ENCODE measurements at places on chromosomes 12 and 14.

DNA sequence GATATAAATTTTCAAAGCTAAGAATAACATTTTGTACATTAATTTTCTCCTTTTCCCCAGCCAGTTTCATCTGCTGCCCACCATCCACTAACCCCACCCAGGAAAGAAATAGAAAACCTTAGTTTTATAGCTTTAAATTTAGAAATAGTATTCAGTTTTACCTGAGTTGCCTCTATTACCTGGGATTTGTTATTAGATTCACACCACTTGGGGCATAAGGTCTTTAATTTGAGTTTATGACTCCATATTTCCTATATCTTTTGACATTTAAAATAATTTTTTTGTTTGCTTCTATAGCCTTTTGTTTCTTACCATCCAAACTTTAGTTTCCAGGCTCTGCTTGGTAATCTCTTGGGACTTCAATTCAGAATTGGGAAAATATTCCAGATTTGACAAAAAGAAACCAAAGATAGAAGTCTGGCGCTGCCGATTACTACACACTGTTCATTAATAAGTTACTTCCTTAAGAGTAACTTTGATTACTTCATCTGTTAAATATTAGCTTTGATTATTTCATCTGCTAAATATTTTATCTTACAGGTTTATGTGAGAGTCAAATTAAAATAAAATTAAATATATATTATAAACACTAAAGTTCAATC lies 485.5 kb upstream of the FOXG1 start:
- DNase-seq = no peak

GRCh38 chr14:57382283-57382682 lies 8.1 kb upstream of the NAA30 start:
- DNase-seq = peak; percentile 37

- DNase-seq = no peak
These were observed 1066.5 kb downstream of the TMTC2 start for GRCh38 chr12:83753205-83753604.

GRCh38 chr14:52878469-52878868 lies 72.4 kb downstream of the FERMT2 start:
- DNase-seq = no peak

- no peak for DNase-seq
These were observed 18.0 kb upstream of the OR4K5 start for GRCh38 chr14:19902409-19902808.

DNA sequence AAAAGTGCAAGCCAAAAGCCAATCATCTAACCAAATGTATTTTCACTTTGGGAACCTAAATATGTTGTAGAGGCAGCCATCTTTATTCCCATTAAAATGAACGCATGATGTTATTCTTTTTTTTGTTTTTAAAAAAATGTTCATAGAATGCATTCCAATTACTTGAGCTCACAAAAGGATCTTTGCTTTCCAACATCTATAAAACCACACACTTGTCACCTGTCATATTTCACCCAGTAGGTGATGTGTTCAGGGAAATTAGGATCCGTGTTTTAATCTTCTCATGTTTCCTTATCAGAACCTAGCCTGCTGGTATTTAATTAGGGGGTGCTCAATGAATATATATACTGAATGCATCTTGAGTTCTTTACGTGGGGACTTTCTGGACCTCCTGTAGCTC lies 13.6 kb downstream of the TTC8 start:
- DNase-seq = no peak

DNA sequence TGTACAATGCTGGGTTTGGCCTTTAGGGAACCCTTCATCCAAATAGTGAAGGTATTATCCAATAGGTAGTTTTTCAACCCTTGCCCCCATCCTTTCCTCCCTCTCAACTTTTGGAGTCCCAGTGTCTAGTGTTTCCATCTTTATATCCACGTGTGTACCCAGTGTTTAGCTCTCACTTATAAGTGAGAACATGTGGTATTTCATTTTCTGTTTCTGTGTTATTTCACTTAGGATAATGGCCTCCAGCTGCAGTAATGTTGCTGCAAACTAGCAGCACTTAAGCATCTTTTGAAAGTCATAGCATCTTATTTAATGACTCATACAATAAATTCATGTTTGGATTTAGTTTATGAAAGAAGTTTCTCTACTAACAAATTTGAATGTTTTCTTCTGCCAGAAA lies 442.5 kb downstream of the NELL2 start:
- no peak for DNase-seq

DNA sequence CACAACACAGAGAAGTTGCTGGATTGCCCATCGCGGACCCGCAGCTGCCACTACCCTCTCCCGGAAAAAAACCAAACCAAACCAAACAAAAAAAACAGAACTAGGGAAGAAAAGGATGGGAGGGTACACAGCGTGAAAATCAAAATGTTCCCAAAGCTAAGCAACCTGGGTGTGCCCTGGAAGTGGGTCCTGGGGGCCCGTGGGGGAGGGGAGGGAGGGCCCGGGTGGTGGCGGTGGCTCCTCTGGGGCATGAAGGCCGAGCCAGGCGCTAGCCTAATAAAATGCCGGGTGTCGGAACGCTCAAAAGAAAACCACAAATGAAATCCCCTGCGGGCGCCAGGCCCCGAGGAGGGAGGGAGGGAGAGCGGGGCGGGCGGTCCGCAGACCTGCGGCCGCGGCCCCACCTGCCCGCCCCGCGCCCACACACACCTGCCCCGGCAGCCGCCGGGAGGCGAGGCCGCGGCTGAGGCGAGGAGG lies 787 bp downstream of the HECTD4 start:
- peak; percentile 79 for DNase-seq

DNA sequence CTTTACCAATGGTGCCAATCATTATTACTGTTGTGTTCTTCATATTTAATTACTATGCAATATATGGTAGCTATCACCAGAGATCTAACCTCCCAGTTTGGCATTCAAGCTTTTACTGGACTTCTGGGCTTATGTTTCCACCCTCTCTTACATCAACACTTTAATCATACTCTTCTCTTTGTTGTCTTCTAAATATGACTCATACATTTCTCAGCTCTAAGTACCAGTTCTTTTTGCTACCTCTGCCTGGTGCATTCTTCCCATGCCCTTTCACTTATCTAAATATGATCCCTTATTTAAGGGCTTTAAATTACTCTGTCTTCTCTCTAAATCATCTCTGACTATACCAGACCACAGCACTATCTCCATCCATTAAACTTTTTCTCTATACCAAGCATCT lies 246.1 kb upstream of the CCDC196 start:
- DNase-seq = no peak

DNA sequence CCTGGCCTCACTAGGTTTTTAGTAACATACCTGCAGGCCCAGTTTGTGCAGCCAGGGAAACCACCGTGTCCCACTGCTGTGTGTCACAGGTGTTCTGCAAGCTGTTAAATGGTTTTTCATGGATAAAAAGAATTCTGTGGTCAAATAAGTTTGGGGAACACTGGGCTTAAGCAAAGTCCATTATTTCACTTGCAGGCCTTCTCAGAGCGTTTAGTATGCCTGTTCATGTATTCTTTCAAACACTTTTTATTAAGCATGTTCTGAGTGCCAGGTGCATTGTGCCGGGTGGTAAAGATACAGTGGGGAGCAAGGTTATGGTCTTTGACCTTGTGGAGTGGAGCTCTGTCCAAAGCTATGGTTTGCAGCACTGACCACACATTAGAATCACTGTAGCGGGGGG lies 7.4 kb downstream of the RNFT2 start:
- no peak for DNase-seq

DNA sequence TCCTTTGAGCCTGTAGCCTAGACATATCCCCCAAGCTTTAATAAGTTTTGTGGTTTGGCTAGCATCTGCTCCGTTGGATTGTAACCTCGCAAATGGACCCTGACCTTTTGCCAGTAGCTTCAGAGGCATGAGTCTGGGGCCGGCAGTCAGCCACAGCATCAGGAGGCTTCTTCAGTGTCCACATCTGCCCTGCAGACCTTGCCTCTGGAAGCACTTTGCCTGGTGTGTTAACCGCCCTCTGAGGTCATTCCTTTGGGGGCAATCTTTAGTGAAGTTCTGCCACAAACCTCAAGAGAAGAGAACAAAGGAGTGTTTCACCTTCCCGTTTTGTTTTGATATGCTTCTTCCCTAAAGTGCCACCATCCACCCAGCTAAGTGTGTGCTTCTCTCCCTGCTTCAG lies 71.4 kb downstream of the GNS start:
- peak; percentile 77 for DNase-seq

DNA sequence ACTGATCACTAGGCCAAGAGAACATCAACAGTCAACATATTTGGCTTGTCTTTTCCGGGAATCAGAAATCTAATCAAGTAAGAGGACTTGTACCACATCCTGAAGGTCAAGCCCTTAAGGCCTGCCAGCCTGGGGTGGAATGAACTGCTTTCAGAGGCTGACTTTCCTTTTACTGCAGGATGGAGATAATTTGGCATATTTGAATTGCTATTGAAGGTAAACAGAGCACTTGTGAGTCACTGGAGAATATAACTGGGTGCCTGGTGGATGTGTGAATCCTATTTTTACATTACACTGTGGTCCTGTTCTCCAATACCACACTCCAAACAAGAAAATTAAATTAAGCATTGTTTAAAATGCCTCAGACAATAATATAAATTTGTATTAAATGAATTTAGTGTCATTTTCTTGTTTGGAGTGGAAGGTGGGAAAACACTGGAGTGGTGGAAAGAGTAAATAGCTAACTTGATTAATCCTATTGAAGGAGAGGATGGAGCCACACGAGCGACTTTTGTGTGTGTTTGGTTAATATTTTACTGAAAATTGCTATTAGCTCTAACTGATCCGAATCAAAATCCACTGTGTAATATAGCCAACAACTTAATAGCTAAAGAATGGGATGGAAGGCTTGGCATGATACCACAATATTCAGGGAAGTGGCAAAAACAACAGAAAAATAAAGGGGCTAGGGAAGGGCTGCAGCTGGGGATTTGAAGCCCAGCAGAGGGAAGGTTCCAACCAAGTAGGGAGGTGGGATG lies 89.4 kb downstream of the OTX2 start:
- DNase-seq = no peak

GRCh38 chr12:30700216-30700900 lies 4.7 kb upstream of the IPO8 start:
- DNase-seq = no peak

GRCh38 chr14:64467566-64467965 lies 2.3 kb downstream of the AKAP5 start:
- DNase-seq = no peak

- no peak for DNase-seq
These were observed 35.8 kb downstream of the TRIP11 start for GRCh38 chr14:92004062-92004461.

- DNase-seq = no peak
These were observed 6.7 kb downstream of the SDS start for GRCh38 chr12:113396828-113397496.

DNA sequence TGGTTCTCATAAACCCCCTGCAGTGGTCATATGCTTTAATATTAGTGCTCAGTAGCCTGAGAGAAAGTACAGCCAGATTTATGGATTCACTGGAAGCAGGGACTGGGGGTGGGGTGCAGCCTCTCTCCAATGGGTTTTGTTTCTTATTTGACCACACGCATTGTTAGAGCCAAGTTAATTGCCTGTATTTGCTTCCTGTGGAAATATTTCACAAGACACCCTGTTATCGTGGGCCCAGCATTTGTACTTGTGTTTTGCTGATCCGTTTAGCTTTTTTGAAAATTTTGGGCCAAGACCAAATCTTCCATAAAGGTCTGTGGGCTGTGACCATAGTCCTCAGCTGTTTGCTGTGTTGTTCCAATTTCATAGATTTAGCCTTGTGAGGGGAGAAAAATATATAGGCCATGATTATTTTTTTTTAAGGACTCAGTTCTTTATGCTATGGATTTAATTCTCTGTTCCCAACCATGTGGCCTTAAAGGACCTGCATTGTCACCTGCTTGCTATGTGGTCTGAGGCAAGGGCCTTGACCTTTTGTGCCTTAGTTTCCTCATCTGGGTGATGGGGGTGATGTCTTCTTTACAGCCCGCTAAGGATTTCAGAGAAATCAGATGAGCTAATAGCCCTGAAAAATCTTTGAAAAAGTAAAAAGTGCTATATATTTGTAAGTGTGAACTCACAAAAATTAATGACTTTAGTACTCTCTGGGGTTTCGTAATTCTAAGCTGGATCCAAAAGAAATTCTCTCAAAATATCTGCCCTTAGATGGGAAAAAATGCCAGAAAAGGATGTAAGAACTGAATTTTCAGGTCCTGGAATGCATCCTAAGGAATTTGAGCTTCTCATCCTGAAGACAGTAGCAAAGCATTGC lies 370.2 kb downstream of the DPF3 start:
- no peak for DNase-seq

GRCh38 chr12:96571101-96571862 lies 81.9 kb downstream of the CFAP54 start:
- no peak for DNase-seq

- DNase-seq = peak; percentile 43
These were observed 5.4 kb downstream of the PSMD9 start for GRCh38 chr12:121893961-121894460.

- DNase-seq = no peak
These were observed 28.5 kb upstream of the KLHL42 start for GRCh38 chr12:27751386-27752047.

GRCh38 chr12:21992823-21993222 lies 51.6 kb upstream of the ABCC9 start:
- no peak for DNase-seq

GRCh38 chr12:56151672-56152131 lies 685 bp upstream of the MYL6B start:
- peak; percentile 26 for DNase-seq

- no peak for DNase-seq
These were observed 57.4 kb upstream of the KCNJ8 start for GRCh38 chr12:21831791-21832344.

GRCh38 chr12:92648242-92649031 lies 54.4 kb upstream of the PLEKHG7 start:
- DNase-seq = no peak

DNA sequence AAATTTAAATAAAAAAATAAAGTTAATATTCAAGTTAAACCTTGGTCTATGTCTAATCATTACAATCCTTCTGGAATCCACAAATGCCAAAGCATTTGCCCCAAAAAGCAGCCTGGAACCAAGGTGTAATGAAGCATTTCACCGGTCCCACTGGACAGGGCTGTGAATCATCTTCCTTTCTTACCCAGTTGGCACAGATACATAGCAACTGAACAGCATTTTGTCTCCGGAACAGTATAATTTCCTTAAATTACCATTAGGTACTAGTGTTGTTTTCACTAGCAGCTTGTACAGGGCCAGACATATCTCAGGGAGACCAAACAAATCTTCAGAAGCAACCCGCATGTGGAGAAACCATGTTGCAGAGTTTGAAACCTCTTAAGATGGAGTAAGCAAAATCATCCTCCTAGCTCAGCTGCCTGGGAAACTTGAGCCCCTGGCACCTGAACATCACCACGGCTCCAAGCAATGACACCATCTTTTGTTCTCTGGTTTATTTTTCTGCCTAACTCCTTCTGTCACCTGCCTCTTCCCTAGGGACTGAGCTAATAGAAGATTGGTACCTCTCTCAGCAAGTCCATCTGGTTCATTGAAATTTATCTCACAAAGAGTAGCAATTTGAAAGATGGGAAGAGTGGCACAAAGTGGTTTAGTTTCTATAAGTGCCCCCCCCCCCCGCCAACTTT lies 17.9 kb upstream of the MDM1 start:
- peak; percentile 43 for DNase-seq

- no peak for DNase-seq
These were observed 73.4 kb downstream of the CLIP1 start for GRCh38 chr12:122349078-122349477.
